OCI-M1 (cell line): ENCODE measurements at places on chromosomes 16 and 17.

DNA sequence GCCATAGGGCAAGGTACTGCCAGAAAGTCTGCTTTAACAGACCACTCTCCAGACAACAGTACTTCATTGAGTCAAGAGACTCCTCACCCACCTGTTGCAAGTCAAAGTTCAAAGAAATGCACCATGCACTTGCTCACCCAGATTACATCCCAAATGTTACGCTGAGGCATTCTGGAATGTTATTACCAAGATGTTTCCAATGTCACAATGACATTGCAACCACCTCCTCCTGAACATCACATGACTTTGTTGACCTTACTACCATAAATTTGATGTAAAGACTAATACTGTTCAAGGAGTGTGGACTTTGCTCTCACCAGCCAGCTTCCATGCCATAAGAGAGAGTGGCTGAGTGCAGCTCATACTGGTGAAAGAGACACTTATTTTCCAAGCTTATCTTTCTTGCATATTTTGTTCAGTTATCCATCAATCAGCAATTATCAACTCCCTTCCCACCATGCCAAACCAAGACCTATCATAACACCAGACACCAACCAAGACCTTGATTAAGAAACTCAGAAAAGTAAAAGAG, 58.5 kb upstream of the BCAR1 start:
- no peak for DNase-seq

GRCh38 chr17:67993998-67994361, 2.3 kb downstream of the C17orf58 start:
- no peak for DNase-seq

DNA sequence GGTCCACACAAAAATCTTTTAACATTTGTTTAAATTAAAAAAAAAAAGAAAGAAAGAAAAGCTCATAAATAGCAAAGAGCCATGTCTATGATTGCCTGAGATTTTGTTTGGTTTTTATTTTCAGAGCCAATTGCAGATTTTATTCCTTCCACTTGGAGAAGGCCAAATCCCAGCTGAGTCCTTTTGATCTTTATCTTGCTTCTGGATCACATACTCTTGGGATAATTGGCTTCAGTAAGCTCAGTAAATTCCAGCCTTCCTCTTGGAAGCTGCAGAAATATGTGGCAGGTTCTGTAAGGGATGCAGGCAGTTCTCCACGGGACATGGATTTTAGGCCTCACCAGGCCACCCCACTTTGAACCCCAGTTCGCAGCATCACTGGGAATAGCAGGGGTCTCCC, 63.3 kb upstream of the TMC5 start:
- DNase-seq, result no peak

- no peak for DNase-seq
Observed at GRCh38 chr16:24381470-24382118, 125.5 kb downstream of the CACNG3 start.

DNA sequence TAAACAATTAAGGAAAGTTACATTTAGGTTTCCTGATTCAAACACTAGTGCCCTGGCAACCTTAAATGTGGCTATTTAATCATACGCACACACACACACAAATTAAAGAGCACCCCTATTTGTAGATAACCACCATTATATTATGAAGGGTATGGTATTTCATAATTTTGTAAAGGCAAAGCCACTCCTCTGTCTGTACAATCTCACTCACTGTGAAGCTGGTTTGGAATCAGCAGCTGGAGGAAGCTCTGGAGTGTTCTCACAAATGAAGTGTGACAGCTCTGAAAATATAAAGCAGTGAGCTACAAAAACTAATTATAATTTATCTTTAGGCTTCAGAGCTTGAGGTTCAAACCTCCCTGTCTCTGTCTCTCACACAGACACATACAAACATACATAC, 57.9 kb upstream of the KCNJ16 start:
- DNase-seq, result no peak

- DNase-seq, result no peak
Observed at GRCh38 chr16:8619671-8620370, 1.7 kb upstream of the METTL22 start.
